ENCODE measurements at places on chromosomes 7 and 10. TPM values are rescaled to one million over a fixed set of nuclear protein-coding genes. Genes with fewer than 3 reads are reported as not detected.
A peak's percentile ranks its signal among the peaks of the same experiment; 100 is the strongest.

DNA sequence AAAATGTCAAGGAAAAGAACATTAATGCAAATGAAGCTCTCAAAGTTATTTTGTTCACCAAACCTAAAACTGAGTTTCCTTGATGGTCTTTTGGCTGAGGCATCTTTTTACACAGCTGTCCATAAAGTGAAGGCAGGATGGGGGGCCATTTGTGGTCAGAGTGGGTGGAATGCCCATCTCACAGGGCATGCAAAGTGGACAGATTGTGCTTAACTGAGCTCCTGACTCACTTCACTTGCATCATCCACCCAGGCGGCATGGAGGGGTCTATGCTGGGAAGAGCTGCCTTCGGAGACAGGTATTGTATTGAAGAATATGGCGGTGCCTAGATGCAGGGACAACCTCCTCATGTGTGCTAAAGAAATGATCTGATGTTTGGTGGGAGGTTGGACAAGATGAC lies 905.3 kb downstream of the KCNMA1 start:
- DNase-seq, result no peak
- no peak overlapping the region for H3K27ac ChIP-seq
- no peaks in the 10 kb centered on the region for H3K4me1 ChIP-seq
- no peaks in the 10 kb centered on the region for H3K27me3 ChIP-seq
- no peaks in the 10 kb centered on the region for H3K36me3 ChIP-seq

GRCh38 chr7:6446838-6447580 lies 745 bp downstream of the DAGLB start:
- DNase-seq, result peak; percentile 31
- peaks cover 7% of the 10 kb centered on the region for H3K27me3 ChIP-seq
- H3K27ac ChIP-seq, result peak overlapping the region; percentile 40
- H3K36me3 ChIP-seq, result peaks cover 14% of the 10 kb centered on the region

ATRNL1 gene
- 32.5 TPM for total RNA-seq

ANK3 gene
- total RNA-seq, result 12.6 TPM
